ENCODE measurements at places on chromosomes 2 and 18.

- DNase-seq = no peak
These were observed 109.8 kb downstream of the STK39 start for GRCh38 chr2:168137510-168138180.

- DNase-seq = no peak
These were observed 112.4 kb upstream of the ZNF236 start for GRCh38 chr18:76709659-76710645.

DNA sequence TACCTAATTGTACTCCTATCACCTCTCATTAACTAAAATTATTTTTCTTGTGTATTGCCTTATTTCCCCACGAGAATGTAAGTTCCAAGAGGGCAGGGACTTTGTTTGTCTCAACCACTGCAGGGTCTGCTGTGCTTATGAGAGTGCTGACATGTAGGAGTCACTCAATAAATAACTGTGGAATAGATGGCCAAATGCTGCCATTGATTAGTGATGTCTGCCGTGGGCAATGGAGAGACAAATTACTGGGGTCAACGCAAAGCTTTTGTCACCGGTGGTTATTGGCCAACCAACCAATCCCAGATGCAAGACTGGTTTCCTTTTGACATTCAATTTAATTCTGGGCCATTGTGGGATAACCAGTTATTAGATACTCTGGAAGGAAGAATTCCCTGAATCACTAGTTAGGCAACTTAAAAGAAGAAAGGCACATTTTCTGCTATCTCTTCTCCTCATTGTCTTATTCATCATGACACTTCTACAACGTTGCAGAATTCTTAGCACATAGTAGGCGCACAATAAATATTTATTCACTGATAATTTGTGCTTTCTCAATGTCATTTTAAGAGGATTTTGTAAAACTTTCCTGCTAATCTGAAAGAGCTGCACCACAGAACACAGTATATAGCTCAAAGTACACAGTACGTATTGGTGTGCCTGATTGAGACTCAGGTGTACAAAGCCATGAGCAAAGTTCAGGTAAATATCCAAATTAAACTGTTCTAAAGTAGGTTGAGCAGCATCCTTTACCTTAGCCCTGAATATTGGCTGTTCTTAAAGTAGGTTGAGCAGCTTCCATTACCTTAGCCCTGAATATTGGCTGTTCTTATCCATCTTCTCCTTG lies 95.9 kb downstream of the ACTR3 start:
- DNase-seq = no peak

DNA sequence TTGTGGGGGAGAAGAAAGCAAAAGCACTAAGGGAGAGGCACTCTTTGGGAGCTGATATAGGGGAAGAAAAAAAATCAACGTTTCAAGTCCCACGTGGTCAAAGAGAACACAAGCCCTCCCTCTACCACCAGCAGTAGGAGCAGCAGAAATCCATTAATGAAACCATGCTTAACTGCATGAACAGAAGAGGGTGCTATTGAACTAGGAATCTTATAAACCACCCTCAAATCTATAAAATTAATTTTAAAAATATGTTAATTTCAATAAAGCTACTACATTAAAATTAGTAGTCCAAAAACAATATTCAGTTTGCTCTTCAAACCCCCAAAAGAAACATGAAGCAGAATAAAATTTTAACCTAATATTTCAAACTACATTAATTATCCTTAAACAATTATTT lies 147.8 kb downstream of the TMEM18 start:
- DNase-seq = no peak

GRCh38 chr2:152396763-152397162 lies 61.8 kb downstream of the FMNL2 start:
- DNase-seq = no peak

- DNase-seq = no peak
These were observed 2.3 kb downstream of the PTGR3 start for GRCh38 chr18:75206452-75207309.
